Mammary microvascular endothelial cell (primary cell): ENCODE measurements at places on chromosomes 1 and 21. TPM values are rescaled to one million over a fixed set of nuclear protein-coding genes. Genes with fewer than 3 reads are reported as not detected.

KRTAP21-2 gene
- total RNA-seq, result not detected in 2 replicates

LCE2A gene
- total RNA-seq, result not detected in 2 replicates

RNF186 gene
- total RNA-seq, result not detected in 2 replicates

DEPDC1 gene
- 24.8 and 28.8 TPM in 2 replicates for total RNA-seq

IL20 gene
- total RNA-seq, result not detected in 2 replicates

FAM3B gene
- total RNA-seq, result not detected in 2 replicates

RBP7 gene
- total RNA-seq, result 0.39 TPM in 1 of 2 replicates, not detected in the other

HSPA6 gene
- 0.20 TPM in 1 of 2 replicates, not detected in the other for total RNA-seq

VN1R5 gene
- total RNA-seq, result not detected in 2 replicates

MTARC1 gene
- 3.1 and 3.5 TPM in 2 replicates for total RNA-seq

PM20D1 gene
- not detected in 2 replicates for total RNA-seq

AMPD1 gene
- total RNA-seq, result not detected in 2 replicates

FALEC gene
- total RNA-seq, result not detected in 2 replicates

CD84 gene
- total RNA-seq, result not detected in 2 replicates

PBX1 gene
- 2.5 and 3.3 TPM in 2 replicates for total RNA-seq

DNAI4 gene
- 0.20 and 1.3 TPM in 2 replicates for total RNA-seq

FAM110D gene
- 3.7 and 4.7 TPM in 2 replicates for total RNA-seq

B3GALT5 gene
- total RNA-seq, result not detected in 2 replicates

THEM5 gene
- total RNA-seq, result not detected in 2 replicates

SPRR4 gene
- total RNA-seq, result not detected in 2 replicates

KLHDC8A gene
- total RNA-seq, result not detected in 2 replicates

KIF2C gene
- total RNA-seq, result 40.8 and 41.4 TPM in 2 replicates

SELP gene
- total RNA-seq, result 0.49 and 0.67 TPM in 2 replicates

OVAAL gene
- not detected in 2 replicates for total RNA-seq

TNFAIP8L2 gene
- 1.1 and 1.2 TPM in 2 replicates for total RNA-seq

NTPCR gene
- total RNA-seq, result 21.5 and 26.4 TPM in 2 replicates

PHGDH gene
- 16.6 and 30.6 TPM in 2 replicates for total RNA-seq

CHIT1 gene
- total RNA-seq, result not detected in 2 replicates

RUNX1 gene
- total RNA-seq, result 3.7 and 4.8 TPM in 2 replicates

ALX3 gene
- total RNA-seq, result not detected in 2 replicates

IFNLR1 gene
- 0.07 TPM in 1 of 2 replicates, not detected in the other for total RNA-seq

SLFNL1 gene
- under 0.01 and 0.07 TPM in 2 replicates for total RNA-seq

TSPAN2 gene
- 0.44 and 0.73 TPM in 2 replicates for total RNA-seq

CNKSR1 gene
- total RNA-seq, result not detected in 2 replicates

FCAMR gene
- not detected in 2 replicates for total RNA-seq

MEX3A gene
- 1.8 and 2.8 TPM in 2 replicates for total RNA-seq

RPL11 gene
- total RNA-seq, result 907 and 978 TPM in 2 replicates

TXNDC12 gene
- 42.6 and 51.4 TPM in 2 replicates for total RNA-seq

PI4KB gene
- 58.5 and 70.2 TPM in 2 replicates for total RNA-seq

FCRLB gene
- 3.6 and 4.0 TPM in 2 replicates for total RNA-seq

CD247 gene
- not detected in 2 replicates for total RNA-seq

TNN gene
- not detected in 2 replicates for total RNA-seq

TEDDM1 gene
- total RNA-seq, result not detected in 2 replicates
